ENCODE measurements at places on chromosomes 12 and 14.

DNA sequence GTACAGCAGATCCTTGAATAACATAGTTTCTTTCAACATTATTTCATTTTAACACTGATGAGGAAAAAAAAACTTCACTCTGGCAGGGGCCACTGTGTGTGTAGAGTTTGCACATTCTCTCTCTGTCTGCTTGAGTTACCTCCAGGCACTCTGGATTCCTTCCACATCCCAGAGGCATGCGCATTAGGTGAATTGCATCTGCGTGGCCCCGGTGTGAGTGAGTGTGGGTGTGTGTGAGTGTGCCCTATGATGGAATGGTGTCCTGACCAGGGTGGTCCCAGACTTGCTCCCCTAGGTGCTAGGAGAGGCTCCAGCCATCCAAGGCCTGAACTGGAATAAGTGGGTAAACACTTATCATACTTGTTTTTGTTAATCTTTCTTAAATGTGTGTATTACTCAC lies 90.6 kb upstream of the LRIG3 start:
- no peaks in the 10 kb centered on the region for H3K36me3 ChIP-seq
- H3K27ac ChIP-seq: no peak overlapping the region
- H3K27me3 ChIP-seq: no peaks in the 10 kb centered on the region
- H3K4me1 ChIP-seq: peaks cover 2% of the 10 kb centered on the region

GRCh38 chr12:122596838-122597237 lies 69.8 kb downstream of the KNTC1 start:
- peaks cover 13% of the 10 kb centered on the region for H3K36me3 ChIP-seq
- DNase-seq: no peak
- no peaks in the 10 kb centered on the region for H3K27me3 ChIP-seq
- H3K27ac ChIP-seq: no peak overlapping the region

GRCh38 chr12:12379831-12380730 lies 23.2 kb downstream of the BORCS5 start:
- H3K27me3 ChIP-seq: no peaks in the 10 kb centered on the region
- no peak overlapping the region for H3K4me3 ChIP-seq
- no peak for DNase-seq
- H3K36me3 ChIP-seq: peaks cover 11% of the 10 kb centered on the region

- DNase-seq: no peak
- peaks cover 26% of the 10 kb centered on the region for H3K27me3 ChIP-seq
- H3K4me1 ChIP-seq: no peaks in the 10 kb centered on the region
- H3K4me3 ChIP-seq: no peak overlapping the region
Measured at GRCh38 chr12:11510671-11511070, 115.3 kb upstream of the PRB2 start.

- H3K4me1 ChIP-seq: peaks cover 20% of the 10 kb centered on the region
- no peaks in the 10 kb centered on the region for H3K27me3 ChIP-seq
- H3K4me3 ChIP-seq: no peak overlapping the region
- peak overlapping the region; percentile 76 for H3K27ac ChIP-seq
- no peaks in the 10 kb centered on the region for H3K36me3 ChIP-seq
- DNase-seq: no peak
Measured at GRCh38 chr14:49992448-49992847, 99.6 kb downstream of the ARF6 start.

- H3K27me3 ChIP-seq: no peaks in the 10 kb centered on the region
- DNase-seq: no peak
- no peak overlapping the region for H3K4me3 ChIP-seq
- H3K4me1 ChIP-seq: no peaks in the 10 kb centered on the region
Measured at GRCh38 chr14:67133595-67134441, 55.4 kb upstream of the GARIN2 start.

- DNase-seq: no peak
- H3K4me3 ChIP-seq: no peak overlapping the region
- no peak overlapping the region for H3K27ac ChIP-seq
Measured at GRCh38 chr12:89306827-89307473, 45.4 kb downstream of the DUSP6 start.

DNA sequence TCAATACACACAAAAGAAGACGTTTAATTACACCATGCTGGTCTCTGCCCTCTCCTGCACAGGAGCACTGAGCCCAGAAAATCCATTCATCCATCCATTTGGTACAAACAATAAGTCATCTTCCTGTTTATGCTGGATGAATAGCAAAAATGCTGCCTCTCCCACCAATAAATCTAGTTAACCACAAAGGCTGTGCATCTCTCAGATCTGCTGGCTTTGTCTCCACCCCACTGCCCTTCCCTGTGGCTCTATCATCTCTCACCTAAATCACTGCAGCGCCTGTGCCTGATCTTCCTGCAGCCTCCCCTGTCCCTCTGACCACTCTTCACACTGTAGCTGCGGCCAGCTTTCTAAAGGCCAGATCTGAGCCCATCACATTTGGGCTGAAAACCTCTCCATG lies 72.9 kb upstream of the DDX11 start:
- H3K27me3 ChIP-seq: peaks cover 32% of the 10 kb centered on the region
- no peak for DNase-seq
- H3K27ac ChIP-seq: no peak overlapping the region
- H3K4me3 ChIP-seq: no peak overlapping the region

- peaks cover 25% of the 10 kb centered on the region for H3K36me3 ChIP-seq
- no peak overlapping the region for H3K27ac ChIP-seq
- H3K4me3 ChIP-seq: no peak overlapping the region
- DNase-seq: no peak
Measured at GRCh38 chr12:1995205-1995896, 8.9 kb downstream of the DCP1B start.

GRCh38 chr12:30268041-30268440 lies 427.6 kb downstream of the IPO8 start:
- no peak overlapping the region for H3K27ac ChIP-seq
- H3K4me1 ChIP-seq: peaks cover 5% of the 10 kb centered on the region
- peaks cover under 1% of the 10 kb centered on the region for H3K36me3 ChIP-seq
- H3K27me3 ChIP-seq: no peaks in the 10 kb centered on the region
- no peak overlapping the region for H3K4me3 ChIP-seq
- no peak for DNase-seq

DNA sequence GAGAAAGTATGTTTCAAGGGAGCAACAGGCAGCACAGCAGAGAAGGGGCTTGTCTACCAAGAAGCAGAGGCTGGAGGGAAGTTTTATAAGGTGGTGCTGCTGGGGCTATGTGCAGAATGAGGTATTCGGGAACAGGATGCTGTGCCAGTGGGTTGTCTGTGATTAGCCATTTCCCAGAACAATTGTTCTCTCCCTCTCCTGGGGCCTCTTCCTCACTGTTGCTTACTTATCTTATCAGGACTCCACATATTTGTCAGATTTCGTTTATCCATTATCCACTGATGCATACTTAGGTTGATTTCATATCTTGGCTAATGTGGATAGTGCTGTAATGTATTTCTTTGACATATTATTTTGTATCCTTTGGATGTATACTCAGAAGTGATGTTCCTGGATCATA lies 195.1 kb upstream of the RTL1 start:
- H3K4me1 ChIP-seq: peaks cover 4% of the 10 kb centered on the region
- H3K27me3 ChIP-seq: peaks cover 18% of the 10 kb centered on the region
- H3K27ac ChIP-seq: no peak overlapping the region
- no peak for DNase-seq
- peaks cover 1% of the 10 kb centered on the region for H3K36me3 ChIP-seq

DNA sequence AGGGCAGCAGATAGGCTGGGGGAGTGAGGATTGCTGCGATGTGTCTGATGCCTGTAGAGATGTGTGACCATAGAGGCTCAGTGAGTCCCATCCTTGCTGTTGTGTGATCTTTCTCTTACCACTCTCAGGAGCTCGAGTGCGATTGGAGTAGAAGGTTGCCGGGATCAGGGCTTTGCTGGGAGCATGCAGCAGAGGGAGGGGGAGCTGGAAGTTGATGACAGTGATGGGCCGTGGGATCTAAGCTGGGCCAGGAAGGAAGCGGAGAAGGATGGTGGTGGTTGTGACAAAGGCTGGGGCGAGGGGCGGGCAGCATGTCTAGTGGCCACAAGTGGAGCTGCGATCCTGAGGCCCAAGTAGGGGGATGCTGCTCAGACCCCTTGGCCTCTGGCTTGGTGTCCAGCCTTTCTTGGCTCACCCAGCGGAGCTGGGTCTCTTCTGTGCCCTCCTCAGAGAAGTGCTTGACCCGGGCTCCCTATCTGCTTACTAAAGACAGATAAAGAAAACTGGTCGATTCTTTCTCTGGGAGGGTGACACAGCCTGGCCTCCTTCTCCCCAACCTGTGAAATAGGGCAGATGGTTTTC lies 66.2 kb downstream of the PRMT8 start:
- H3K36me3 ChIP-seq: no peaks in the 10 kb centered on the region
- no peak overlapping the region for H3K27ac ChIP-seq
- peaks cover 63% of the 10 kb centered on the region for H3K27me3 ChIP-seq
- peaks cover 4% of the 10 kb centered on the region for H3K4me1 ChIP-seq

DNA sequence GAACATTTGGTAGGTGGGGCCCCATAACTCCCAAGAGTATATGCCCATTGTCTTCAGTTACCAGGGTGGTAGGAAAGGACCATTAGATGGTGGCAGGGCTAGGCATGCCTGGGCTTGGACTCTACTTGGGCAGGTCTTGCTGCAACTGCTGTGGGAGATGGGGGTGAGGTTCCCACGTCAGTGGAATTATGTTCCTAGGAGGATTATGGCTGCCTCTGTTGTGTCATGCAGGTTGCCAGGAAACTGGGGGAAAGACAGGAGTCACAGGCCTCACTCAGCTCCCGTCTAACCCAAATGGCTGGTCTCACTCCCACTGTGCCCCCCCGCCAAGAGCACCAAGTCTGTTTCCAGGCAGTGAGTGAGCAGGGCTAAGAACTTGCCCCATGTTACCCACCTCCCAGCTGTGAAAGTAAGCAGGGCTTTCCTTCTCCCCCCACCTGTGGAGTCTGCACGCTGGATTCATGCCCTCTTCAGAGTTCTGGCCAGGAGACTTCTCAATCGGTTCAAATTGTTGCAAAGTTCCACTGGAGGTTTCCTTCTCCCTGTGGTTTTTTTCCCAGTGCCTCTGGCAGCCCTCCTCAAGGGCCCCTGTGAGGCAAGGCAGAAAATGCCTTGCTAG lies 337.5 kb downstream of the CCDC91 start:
- peaks cover 25% of the 10 kb centered on the region for H3K36me3 ChIP-seq
- H3K27me3 ChIP-seq: no peaks in the 10 kb centered on the region
- H3K4me1 ChIP-seq: no peaks in the 10 kb centered on the region

GRCh38 chr14:63632932-63633514 lies 8.6 kb downstream of the WDR89 start:
- H3K27me3 ChIP-seq: no peaks in the 10 kb centered on the region
- H3K4me1 ChIP-seq: no peaks in the 10 kb centered on the region
- no peak for DNase-seq

All from progenitor cell of endocrine pancreas (in vitro differentiated cells).